A549 treated with RU486 at 1 μM for 4 hours (cell line): ENCODE measurements at places on chromosomes 12 and 14. TPM values are rescaled to one million over a fixed set of nuclear protein-coding genes. Genes with fewer than 3 reads are reported as not detected.

TMEM179 gene
- 0.16 to 0.46 TPM (median 0.35 TPM) in 5 replicates for total RNA-seq

PCNX1 gene
- total RNA-seq = 14.6 to 26.7 TPM (median 16.2 TPM) in 5 replicates

PRPH gene
- total RNA-seq = 0.82 to 1.7 TPM (median 0.91 TPM) in 5 replicates

KRT82 gene
- total RNA-seq = not detected in 5 replicates

KRT8 gene
- total RNA-seq = 2,919 to 3,631 TPM (median 3,474 TPM) in 5 replicates

SMCO3 gene
- not detected in 5 replicates for total RNA-seq
